Activated CD8-positive, alpha-beta T cell treated with anti-CD3 and anti-CD28 coated beads for 36 hours (primary cell): ENCODE measurements at places on chromosomes 2 and 18. TPM values are rescaled to one million over a fixed set of nuclear protein-coding genes. Genes with fewer than 3 reads are reported as not detected.

The CLEC4F gene
- not detected for total RNA-seq

The C1QL2 gene
- total RNA-seq: not detected

The SERPINB12 gene
- total RNA-seq: not detected

The SKA1 gene
- 29.4 TPM for total RNA-seq

The MYOM1 gene
- total RNA-seq: 1.3 TPM

The POTEF gene
- not detected for total RNA-seq

The UGT1A5 gene
- not detected for total RNA-seq

The ASB18 gene
- not detected for total RNA-seq

The CNNM4 gene
- total RNA-seq: 5.1 TPM

GRCh38 chr18:78911751-78912283, 67.8 kb upstream of the SALL3 start:
- no peak for DNase-seq

- DNase-seq: no peak
Observed at GRCh38 chr2:70922235-70923234, 13.2 kb upstream of the ATP6V1B1 start.

DNA sequence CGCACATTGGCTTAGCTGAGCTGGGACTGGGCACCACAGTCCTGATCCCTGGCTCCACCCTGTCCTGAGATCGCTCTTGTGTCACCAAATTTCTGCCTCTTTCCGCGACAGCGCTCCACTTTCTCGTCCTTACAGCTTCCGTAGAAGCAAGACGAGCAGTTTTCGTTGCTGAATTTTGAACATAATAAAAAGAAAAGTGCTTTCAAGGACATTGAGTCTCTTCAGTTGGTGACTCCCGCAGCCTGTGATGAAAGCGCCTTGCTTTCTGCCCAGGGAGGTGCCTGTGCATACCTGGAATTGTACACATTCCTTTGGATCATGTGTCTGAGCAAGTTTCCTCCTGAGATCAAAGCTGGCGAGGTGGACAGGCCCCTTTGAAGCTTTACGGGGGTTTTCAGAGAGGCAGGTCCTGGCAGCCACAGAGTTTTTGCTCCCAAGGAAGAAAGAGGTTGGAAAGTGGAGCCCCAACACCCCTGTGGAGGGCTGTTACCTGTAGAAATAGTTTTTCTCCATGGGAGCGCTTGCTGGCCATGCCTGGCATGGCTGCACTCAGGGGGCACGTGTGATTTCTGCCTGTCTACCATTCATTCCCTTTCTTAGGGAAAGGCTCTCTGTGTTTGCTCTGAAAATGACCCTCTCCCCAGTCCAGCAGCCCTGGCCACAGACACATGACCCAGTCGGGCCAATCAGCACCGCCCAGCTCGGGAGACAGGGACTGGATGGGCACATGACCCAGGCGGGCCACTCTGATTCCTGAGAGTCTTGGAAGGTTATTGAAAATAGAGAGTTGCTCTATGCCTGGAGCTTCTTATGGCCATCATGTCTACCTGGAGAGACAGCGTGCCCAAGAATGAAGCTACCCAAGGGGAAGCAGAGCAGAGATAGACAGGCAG, 115.6 kb upstream of the OTOS start:
- DNase-seq: no peak

DNA sequence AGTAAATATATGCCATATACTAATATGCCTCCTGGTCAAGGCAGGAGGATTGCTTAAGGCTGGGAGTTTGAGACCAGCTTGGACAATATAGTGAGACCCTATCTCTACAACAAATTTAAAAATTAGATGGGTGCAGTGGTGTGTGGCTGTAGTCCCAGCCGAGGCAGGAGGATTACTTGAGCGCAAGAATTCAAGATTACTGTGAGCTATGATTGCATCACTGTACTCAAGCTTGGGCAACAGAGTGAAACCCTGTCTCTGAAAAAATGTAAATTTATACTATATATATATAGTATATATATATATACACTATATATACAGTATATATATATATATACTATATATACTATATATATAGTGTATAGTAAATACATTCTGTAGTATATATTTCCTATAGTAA, 30.0 kb upstream of the NPC1 start:
- no peak for DNase-seq

DNA sequence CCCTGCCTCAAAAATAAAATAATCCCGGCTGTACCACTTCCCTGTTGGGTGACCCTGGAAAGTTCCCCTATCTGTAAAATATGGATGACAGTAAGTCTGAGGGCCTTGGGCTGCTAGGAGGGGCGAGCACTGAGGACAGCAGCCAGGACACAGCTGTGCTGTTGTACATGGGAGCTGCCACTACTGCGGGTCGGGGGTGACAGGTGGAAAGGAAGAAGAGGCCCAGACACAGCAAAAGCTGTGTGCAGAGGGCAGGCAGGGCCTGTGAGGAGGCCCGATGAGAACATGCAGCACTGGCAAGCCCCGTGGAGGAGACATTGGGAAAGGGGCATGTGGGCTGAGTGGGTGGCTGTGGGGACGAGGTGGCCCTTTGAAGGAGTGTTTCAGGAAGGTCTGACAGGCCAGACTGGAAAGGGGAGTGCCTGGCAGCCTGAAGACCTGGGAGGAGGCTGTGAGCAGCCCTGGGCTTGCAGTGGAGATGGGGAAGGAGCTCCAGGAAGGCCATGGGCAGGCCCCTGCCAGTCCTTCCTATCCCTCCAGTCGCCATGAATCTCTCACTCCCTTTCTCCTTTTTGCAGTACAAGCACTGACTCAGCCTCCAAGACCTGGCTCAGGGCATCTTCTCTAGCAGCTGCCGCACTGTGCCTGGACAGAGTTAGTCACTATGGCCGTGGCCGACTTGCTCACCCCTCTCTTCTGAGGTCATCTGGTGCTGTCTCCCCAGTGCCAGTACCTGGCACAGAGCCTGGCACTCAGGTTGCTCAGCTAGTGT, 28.9 kb upstream of the SEMA4C start:
- DNase-seq: no peak

DNA sequence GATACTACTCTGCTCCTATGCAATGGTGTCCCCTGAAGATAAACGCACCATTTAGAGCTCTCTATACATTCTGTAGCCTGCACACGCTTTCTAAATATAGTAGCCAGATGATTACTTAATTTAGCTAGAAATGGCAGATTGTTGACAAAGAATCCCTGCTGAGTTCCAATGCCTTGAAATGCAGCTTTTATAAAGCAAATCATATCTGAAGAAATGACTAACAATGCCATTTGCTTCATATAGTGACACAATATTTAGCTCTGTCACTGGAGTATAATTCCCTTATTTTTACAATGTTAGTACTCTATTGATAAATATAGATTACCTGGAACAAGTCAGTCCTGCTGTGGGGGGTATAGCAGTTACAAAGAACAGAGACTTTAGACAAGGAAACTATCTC, 166.2 kb downstream of the CDCA7 start:
- no peak for DNase-seq

- no peak for DNase-seq
Observed at GRCh38 chr2:30481323-30481800, 34.3 kb downstream of the LCLAT1 start.

DNA sequence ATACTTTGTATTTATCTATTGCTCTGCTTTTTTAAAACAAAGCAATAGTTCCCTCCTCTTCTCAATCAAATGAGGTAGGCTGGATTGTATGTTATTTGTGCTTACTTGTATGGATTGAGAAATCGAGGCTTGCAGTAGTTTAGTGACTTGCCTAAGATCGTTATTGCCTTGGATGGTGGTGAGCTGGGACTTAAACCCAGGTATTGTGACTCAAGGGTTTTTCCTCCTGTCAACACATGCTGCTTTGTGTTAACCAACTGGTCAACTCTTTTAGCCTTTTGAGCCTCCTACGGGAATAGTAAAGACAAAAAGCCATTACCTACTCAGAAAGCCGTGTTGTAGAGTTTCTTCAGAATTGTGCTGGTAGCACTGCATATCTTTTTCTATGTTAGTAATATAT, 95.2 kb upstream of the THUMPD2 start:
- DNase-seq: no peak

- DNase-seq: peak; percentile 44
Observed at GRCh38 chr2:207503234-207503633, 26.5 kb upstream of the CREB1 start.

DNA sequence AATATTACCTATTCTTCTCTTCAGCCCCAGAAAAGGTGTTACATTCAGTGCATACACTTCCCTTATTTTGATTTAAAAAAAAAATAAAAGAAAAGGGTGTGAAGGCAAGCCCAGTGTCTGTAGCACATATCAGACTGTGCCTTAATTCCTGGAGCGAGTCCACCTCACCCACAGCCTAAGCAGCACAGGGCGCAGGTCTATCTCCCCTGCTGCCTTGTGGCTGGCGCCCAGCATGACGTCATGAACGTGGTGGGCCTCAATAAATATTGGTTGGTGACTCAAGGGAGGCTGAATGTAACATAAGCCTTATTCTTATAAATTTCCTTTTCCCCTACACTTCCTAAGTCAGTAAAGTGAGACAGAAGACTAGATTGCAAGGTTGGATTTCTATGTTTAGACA, 26.4 kb downstream of the ST3GAL5 start:
- peak; percentile 66 for DNase-seq

DNA sequence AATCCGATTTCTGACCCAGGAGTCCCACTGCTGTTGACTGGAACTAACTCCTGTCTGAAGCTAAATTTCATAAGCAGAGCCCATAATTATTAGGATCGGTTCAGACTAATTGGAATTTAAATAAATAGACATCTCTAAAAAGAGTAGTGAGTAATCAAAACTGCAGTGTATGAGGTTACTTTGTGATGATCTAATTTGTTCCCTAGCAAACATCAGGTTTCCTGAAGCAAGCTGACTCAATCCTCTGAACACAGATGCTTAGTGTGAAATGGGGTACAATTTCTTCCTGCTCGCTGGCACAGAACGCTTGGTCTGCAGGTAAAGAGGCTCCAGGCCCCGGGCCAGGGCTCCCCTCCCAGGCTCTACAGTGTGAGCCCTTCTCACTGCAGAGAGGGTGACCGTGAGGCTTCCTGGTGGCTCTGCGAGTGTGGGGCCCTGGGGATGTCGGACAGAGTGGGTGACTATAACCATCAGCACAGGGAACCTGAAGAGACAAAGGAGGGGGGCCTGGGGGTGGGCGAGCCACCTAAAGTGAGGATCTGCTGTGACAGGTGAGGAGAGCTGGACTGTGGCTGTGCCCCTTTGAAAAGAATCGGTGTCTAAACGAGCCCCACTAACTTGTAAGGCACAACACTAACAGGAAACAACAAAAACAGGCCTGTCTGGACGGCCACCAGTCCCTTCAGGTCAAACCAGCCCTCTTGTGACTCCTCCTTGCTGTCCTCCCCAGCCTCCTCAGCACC, 20.2 kb downstream of the CHST10 start:
- no peak for DNase-seq

DNA sequence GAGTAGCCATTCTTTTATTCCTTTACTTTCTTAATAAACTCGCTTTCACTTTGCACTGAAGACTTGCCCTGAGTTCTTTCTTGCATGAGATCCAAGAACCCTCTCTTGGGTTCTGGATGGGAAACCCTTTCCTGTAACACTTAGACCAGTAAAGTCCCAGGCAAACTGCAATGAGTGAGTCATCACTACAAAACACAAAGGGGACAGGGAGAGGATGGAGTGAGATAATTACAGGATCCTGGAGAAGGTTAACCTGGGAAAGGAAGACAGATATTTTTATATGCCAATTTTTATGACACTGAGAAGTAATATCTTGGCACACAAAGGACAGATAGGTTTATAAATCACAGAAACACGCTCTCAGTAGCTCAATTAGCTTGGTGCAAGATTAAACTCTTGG, 48.7 kb downstream of the EHD3 start:
- DNase-seq: no peak

GRCh38 chr2:197209246-197209645, 101.3 kb downstream of the ANKRD44 start:
- DNase-seq: no peak

- peak; percentile 64 for DNase-seq
Observed at GRCh38 chr18:13136904-13137669, 81.5 kb upstream of the LDLRAD4 start.
